Activated T-cell treated with anti-CD3 and anti-CD28 coated beads for 24 hours (primary cell): ENCODE measurements at places on chromosomes 7 and 10.

GRCh38 chr10:16586358-16587138 is 64.9 kb upstream of the C1QL3 start:
- DNase-seq, result no peak

- no peak for DNase-seq
Measured at GRCh38 chr7:42057331-42057730, 179.7 kb downstream of the GLI3 start.

DNA sequence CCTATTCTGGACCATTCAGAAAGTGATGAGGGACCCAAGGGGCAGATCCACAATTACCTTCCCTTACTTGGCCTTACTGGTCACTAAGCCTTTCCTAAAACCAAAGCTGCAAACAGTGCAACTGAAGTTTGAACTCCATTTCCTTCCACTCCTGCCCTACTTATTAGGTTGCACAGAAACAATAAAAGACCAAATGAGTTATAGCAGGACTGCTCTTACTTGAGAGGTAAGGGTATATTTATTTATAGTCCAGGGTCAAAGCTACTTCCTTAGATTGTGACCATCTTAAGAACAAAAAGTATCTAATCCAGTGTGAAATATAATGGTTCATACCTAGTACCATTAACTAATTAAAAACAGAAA is 27.0 kb downstream of the CDK6 start:
- no peak for DNase-seq

DNA sequence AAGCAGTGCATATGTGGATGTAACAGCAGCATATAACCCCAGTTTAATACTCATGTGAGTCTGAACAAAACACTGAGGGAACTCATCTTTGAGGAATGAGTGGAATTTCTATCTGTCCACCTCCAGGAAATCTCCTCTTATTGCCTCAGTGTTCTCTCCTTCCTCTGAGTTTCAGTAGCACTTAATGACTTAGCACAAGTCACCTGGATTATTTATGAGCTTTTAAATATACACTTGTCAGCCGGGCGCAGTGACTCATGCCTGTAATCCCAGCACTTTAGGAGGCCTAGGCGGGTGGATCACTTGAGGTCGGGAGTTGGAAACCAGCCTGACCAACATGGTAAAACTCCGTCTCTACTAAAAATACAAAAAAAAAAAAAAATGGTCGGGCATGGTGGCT is 4.3 kb downstream of the LRRC20 start:
- DNase-seq, result no peak

DNA sequence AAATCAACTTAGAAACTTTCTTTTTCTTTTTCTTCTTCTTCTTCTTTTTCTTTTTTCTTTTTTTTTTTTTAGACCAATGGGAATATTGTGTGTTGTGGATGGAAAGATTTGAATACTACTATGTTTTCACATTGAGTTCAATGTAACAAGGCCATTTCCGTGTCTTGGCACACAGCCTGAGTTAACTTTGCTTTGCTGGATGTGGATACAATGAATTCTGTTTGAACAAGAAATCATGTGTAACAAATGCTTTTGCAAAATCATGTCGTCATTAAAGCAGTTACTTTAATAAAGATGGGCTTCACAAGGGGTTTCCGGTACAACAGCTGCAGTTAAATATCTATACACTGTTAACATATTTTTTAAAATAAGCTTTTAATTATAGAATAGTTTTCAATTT is 13.5 kb upstream of the ENTPD1 start:
- DNase-seq, result no peak

GRCh38 chr7:11141541-11141940 is 167.9 kb downstream of the PHF14 start:
- DNase-seq, result no peak

DNA sequence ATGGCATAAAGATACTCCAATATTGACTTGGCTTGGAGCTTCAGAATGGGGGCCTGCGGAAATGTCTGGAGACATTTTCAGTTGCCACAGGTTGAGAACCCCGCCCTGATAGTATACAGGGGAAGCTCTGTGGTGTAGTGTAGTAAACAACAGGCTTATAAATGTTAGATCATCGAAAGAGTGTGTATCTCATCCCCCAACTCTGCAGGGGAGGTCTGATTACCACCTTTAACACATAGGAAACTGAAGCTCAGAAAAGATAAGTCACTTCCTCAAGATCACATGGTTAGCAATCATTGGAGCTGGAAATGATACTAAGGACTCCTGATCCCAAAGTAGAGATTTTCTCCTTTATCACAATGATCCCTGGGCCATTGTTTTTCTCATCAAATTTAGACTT is 144.5 kb upstream of the BMPER start:
- DNase-seq, result no peak

- DNase-seq, result no peak
Measured at GRCh38 chr7:141157138-141157765, 83.4 kb downstream of the TMEM178B start.
